Pons (tissue), 1 donor: ENCODE measurements at places on chromosomes 1 and 21.
A peak's percentile ranks its signal among the peaks of the same experiment; 100 is the strongest.

GRCh38 chr1:224047538-224047937 is 66.4 kb upstream of the FBXO28 start:
- DNase-seq, result no peak

- no peak for DNase-seq
Measured at GRCh38 chr1:165403835-165404482, 41.0 kb downstream of the RXRG start.

GRCh38 chr1:200483491-200484143 is 73.8 kb upstream of the ZNF281 start:
- no peak for DNase-seq

DNA sequence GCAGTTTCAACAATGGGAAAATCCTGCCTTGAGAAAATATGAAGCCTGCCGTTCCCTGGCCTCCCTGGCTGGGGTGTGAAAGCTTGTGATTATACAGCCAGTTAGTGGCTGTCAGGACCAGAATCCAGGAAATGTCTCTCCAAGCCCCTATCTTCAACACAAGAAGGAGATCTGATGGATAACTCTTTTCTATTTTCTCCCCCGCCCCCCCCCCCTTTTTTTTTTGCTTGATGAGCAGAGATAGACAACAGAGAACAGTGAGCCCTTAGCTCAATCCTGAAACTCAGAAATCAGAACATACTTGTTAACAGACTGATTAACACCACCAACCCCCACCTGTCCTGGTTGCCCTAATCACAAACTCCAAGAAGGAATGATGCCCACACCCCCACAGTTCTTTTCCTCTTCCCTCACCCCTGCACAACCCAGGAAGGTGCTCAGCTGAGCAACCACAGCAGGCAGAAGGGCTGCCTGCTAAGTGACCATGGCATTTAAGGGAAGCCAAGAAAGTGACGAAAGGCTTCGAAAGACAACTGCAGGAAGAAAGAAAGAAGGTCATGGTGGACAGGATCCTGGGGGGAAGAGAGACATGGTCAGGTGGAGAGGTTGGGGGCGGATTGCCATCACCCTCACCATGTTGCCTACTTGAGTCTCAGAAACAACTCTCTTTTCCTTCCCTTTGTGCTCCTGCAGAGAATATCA is 12.3 kb upstream of the DENND2D start:
- DNase-seq, result no peak

DNA sequence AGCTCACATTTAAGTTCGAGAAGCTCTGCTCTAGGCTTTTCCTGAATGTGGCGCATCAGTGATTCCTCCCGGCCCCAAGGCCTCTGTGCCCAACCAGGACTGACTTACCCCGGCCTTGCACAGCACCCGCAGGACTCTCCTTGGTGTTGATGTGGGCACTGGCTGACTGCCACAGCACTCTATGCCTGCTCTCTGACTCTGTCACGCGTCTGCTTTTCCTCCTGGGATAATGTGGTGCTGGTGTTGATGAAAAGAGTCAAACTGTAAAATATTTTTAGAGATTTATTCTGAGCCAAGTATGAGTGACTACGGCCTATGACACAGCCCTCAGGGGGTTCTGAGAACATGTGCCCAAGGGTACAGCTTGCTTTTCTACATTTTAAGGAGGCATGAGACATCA is 15.5 kb upstream of the SLC2A5 start:
- no peak for DNase-seq

DNA sequence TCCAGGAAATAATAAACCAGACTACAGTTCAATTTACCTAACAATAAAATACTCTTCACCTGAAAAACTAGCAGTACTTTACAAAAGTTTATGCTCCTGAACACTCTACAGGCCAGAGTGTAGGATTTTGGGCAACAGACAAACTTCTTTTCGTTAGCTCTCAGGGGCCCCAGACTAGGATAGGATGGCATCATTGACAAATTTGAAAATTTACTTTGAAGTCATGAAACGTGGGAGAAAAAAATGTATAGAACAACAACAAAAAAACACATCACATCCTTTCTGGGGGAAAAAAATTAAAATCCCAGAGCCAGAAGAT is 1.2 kb downstream of the PTP4A2 start:
- DNase-seq, result no peak

DNA sequence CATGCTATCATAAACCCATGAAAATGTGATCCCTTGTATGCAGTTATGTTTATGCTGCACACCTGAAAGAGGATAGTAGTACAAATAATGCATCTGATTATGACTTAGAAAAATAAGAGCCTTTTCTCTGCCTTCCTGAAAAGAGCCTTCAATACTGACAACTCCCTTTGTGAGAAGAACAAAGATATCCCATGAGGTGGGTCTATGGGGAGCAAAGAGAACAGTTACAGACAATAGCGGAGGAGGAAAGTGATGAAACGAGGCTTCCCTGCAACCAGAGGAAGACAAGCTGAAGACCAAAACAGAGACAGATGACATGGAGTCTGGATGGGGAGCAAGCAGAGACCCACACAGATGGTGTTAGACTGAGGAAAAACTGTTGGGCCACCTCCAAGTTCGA is 598.3 kb upstream of the PLXNA2 start:
- DNase-seq, result no peak

DNA sequence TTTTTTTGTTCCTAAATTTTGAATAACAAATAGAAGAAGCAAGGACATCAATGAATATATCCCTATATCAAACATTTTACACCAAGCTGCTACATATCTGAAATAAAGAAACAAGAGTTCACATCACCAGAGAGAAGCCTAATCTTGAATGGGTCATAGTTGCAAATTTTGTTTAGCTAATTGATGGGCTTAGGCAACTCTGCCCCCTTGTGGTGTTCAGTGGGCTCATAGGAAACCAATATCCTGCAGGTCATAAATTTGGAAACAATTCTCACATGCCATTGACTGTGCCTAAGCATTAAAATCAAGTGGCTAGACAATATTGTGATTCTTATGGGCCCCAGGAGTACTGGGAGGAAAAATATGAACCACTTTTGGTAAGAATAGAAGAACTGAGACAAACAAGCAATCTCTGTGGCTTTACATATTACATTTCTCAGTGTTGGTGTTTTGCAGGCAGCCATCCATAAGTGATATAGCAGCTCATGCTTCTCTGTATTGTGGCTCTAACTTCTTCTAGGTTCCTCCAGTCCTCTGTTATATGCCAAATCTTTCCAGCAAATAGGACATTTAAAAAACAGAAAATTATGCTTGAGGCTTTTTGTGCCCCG is 1262.8 kb upstream of the PRMT6 start:
- peak; percentile 40 for DNase-seq

DNA sequence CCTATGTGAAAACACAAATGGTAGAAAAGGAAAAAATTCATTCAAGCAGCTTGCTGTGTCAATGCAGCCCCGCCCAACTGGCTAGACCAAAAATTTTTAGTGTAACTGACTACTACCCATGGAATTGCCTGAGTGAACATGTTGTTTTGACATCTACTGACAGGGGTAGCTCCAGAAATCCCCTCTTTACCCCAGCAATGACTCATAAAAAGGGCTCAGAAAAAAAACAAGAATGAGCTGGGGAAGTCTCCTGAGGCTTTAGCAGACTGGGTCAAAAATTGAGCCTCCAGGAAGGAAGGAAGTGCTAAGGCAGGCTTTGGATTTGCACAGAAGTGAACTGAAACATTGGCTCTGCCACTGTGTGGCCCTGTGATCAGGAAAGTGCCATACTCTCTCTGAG is 24.4 kb upstream of the FGGY start:
- DNase-seq, result no peak

- no peak for DNase-seq
Measured at GRCh38 chr1:43415901-43416300, 26.2 kb downstream of the SZT2 start.

DNA sequence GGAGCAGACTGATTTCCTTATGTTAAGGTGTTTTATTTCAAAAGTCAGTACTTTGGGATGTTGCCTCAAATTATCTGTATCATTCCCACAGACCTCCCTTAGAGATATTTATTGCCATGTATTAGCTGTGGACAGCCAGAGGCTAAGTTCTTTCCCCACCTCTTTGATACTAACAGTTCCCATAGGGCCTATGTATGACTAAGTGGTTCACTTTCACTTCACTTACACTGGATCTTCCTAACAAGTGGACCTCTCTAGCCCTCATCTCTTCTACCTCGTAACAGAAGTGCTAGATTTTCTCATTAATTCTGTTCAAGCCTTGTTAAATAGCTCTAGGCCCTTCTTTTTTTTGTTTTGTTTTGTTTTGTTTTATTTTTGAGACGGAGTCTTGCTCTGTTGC is 6.2 kb downstream of the TRAF5 start:
- no peak for DNase-seq

GRCh38 chr1:208868554-208868953 is 624.4 kb upstream of the PLXNA2 start:
- DNase-seq, result no peak

GRCh38 chr21:26967062-26967913 is at the start of gene ADAMTS5:
Gene ADAMTS5 (minus strand): TSS chr21:26967088. CDS start chr21:26966391, 697 bp downstream.
- DNase-seq, result no peak

- DNase-seq, result peak; percentile 75
Measured at GRCh38 chr21:41008974-41009373, 159.0 kb upstream of the BACE2 start.

- no peak for DNase-seq
Measured at GRCh38 chr1:206895325-206895724, 1.9 kb upstream of the IL24 start.

DNA sequence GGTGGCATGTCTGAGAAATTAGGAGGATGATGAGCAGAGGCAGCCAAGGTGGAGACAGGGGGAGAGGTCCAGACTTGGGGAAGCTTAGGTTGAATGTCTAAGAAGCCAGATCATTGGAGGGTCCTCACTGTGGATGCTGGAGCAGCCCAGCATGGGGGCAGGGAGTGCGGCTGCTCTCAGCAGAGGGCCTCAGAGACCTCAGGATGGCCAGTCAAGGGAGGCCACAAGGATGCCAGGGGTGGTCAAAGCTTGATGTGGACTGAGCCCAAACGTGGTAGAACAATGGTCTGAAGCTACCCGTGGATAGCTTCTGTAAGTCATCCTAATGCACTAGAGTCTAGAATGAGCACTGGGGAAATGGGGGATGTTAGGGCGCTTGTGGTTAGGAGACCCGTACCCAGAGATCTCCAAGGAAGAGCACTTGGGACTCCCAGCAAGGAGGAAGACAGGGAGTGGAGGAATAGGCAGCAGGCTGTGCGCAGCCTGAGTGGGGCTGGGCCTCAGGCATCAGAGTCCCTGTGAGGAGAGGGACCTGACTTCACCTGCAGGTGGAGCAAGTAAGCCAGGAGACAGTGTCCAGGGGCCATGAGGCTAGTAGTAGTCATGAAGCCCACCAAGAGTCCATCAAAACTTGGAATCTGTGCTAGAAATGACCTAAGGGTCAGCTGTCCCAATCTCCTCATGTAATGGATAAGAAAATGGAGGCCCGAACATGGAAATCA is 4.3 kb upstream of the S100A9 start:
- no peak for DNase-seq

DNA sequence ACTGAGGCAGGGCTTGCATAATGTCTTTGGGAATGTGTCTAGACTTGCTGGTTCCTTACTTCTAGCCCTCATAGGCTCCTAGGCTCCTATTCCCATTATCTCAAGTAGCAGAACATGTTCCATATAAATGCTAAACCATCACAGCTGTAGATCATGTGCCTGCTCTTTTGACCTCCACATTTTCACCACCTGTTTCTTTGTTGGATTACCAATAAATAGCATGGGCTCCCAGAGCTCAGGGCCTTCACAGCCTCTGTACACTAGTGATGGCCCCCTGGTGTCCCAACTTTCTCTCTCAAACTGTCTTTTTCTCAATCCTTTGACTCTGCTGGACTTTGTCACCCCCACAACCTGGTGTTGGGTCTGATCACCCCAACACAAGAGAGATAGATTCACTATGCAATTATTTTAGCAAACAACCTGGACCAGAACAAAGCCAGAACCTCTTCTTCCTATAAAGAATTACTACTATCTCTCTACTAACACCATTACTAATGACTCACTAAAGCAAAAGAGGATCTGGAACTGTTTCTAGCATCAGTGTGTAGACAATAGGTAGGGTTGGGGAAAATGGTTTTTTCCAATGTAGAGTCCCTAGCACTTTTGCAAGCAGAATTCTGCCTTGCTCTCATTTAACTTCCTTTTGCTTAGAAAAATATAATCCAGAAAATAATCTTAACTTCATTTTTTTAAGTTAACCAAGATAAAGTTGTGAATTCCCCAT is 51.7 kb downstream of the WLS start:
- no peak for DNase-seq

DNA sequence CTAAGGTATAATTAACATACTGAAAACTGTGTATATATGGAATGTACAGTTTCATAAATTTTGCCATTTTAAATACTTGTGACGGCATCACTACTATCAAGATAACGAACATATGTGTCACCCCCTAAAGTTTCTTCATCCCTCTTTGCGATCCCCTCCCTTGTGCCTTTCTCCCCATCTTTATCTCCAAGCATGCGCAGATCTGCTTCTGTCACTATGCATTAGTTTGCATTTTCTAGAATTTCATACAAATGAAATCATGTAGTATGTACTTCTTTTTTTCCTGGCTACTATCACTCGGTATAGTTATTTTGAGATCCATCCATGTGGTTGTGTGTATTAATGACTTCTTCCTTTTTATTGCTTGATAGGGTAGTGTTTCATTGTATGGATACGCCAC is 154.9 kb downstream of the ZNF648 start:
- no peak for DNase-seq

DNA sequence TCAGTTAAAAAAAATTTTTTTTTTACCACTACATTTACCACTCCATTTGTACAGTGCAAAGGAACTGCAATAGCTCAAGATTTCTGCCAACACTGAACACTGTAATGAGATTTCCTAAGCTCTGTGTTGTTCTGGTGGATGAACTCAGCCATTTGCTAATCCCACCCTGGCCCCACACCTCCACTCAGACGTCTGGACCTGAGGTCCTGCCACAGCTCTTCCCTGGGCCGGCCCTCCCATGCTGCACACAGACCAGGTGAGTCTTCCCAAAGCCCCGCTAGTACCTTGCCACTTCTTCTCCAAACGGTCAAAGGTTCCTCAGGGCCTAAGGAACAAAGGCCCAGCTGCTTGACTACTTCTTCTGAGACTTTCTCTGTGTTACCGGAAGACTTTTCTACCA is 56.4 kb downstream of the SLC45A1 start:
- no peak for DNase-seq

- DNase-seq, result no peak
Measured at GRCh38 chr1:104905322-104905721, 1155.6 kb downstream of the AMY1C start.

GRCh38 chr21:38507374-38507942 is 9.2 kb upstream of the ERG start:
- DNase-seq, result no peak
